Left kidney (tissue), 8 donors: ENCODE measurements at places on chromosomes 2 and 18.

- DNase-seq: no peak
Measured at GRCh38 chr2:219707496-219708285, 80.3 kb downstream of the SLC4A3 start.

DNA sequence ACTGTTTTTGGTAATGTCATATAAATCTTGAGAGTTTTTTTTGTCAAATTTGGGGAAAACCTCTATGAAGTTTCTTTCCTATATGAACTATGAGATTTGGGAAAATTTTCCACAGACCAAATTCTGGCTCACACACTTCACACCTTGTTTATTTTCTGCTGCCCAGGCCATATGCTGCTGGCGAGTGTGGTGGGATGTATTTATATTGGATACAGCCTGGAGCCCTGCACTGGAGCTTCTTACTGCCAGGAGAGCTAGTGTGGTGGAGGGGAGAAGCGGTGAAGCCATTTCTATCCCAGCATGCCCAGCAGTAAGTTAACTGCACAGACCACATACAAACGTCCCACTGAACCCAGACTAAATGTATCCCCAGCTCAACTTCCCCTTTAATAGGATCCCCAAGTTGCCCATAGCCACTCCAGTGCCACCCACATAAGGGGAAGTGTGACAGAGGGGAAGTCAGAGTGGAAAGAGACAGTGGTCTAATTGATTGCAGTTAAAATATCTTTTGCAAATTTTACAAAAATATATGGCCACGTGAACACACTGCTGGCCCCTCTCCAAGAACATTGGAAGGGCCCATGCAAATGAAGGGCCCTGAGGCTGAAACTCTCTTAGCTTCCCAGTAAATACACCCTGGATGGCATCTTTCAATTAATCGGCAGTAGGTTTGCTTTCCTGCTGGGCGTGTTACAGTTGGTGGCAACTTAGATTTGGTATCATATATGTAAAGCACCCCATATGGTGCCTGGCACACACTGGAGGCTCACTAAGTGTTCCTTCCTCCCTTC, 146.6 kb upstream of the ITGA6 start:
- DNase-seq: no peak

GRCh38 chr2:80292474-80292873, 12.1 kb downstream of the LRRTM1 start:
- no peak for DNase-seq

GRCh38 chr18:59874166-59874565, 25.6 kb upstream of the PMAIP1 start:
- DNase-seq: no peak

GRCh38 chr2:42843131-42843530, 50.7 kb upstream of the HAAO start:
- DNase-seq: no peak

GRCh38 chr2:227460833-227461232, 11.1 kb upstream of the AGFG1 start:
- no peak for DNase-seq

DNA sequence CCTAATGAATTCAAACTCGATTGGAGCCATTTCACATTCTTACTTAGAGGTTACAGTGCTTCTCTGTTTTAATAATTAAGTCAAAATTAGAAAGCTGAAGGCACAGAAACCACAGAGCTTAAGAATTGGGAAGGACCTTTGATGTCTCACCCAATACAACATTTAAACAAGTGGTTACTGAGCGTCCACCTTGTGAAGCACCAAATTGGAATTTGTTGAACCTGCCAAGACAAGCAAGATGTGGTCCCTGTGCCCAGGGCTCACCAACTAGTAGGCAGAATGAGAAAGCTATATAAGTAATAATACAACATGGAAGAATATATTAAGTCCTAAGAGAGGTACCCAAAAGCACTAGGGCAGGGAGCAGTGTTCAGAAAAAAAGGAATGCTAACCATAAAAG, 64.5 kb upstream of the NPAS2 start:
- no peak for DNase-seq

GRCh38 chr18:9001209-9001608, 101.3 kb upstream of the NDUFV2 start:
- no peak for DNase-seq

- no peak for DNase-seq
Measured at GRCh38 chr2:144894612-144895599, 375.0 kb upstream of the ZEB2 start.

GRCh38 chr2:32061973-32062861, 1.1 kb upstream of the SPAST start:
- peak; percentile 19 for DNase-seq

DNA sequence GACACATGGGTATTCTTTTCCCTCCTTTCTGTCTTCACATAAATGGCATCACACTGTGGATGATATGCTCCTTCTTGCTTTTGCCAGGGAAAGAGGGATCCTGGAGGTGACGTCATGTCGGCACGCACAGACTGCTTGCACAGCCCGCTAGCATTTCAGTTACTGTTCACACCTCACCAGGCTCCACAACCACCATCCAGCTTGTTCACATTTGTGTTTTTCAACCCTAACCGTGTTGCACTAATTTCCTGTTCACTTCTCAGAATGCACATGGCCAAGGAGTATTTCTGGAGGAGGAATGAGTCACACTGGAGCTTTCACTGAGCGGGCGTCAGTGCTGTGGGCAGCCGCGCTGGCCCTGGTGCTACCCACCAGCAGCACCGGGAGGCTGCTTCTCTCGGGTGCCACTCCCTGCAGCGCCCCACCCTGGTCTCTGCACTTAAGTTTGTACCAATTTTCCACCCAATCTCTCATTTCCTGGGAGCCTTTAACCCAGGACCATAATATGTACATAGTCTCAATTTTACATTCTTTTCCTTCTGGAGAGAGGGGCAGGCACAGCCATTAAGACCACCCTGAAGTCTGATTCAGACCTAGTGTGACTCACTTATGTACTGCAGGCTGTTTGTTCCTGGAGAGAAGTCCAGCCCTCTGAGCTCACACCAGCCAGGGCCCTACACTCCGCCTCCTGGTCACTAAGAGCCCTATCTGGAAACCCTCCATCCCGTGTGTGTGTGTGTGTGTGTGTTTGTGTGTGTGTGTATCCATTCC, 65.1 kb downstream of the MBP start:
- DNase-seq: no peak

- DNase-seq: no peak
Measured at GRCh38 chr18:56851774-56852173, 200.6 kb downstream of the WDR7 start.

DNA sequence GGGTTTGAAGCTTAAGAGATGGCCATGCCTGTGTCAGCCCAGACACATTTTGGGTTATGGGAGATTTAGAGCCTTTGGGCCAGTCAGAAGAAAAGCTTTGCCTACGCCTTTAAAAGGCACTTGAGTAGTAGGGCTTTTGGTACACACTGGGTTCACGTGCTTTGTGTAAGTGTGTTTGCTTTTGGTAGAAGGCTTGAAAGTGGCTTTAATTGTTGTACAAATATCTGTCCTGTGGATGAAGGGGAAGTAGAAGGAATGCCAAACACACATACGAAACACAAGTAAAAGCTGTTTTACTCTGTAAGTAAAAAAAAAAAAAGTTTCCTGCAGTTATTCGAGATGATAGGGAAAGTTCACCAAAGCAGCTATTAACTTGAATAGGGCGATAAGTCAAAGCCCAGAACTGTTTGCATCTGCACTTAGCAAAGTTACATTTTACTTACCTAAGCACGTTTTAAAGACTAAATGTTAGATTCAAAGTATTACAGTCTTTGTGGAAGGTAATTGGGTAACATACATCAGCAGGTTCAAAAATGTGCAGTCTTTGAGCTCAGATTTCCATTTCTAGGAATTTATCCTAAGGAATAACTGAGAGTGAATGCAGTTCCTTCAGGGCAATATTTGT, 75.4 kb downstream of the STK25 start:
- no peak for DNase-seq

- DNase-seq: no peak
Measured at GRCh38 chr18:73365018-73365417, 497.2 kb upstream of the NETO1 start.

DNA sequence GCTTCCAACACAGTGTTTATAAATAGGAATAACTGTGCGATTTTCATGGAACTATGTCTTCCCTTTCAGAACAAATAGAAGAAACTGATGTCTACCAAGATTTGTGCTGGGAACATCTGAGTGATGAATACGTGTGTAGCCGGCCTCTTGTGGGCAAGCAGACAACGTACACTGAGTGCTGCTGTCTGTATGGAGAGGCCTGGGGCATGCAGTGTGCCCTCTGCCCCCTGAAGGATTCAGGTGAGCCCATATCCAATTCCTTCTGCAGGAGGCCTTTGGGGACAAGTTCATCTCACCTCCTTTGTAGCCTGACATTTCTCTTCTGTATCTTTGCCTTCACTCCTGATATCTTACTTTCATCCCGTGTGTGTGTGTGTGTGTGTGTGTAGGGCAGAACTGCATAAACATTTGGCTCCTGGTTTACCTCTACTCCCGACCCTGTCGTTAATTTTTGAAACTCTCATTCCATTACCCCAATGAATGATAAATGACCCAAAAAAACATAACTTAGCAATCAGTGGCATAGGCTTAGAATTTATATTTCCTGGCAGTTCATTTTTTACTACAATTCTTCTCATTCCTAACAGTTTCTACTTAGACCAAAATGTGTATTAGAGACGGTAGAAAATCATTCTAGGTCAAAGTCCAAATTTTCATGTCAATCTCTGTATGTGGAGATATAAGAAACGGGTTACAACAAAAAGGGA, 111.0 kb upstream of the RASGRP3 start:
- DNase-seq: no peak

DNA sequence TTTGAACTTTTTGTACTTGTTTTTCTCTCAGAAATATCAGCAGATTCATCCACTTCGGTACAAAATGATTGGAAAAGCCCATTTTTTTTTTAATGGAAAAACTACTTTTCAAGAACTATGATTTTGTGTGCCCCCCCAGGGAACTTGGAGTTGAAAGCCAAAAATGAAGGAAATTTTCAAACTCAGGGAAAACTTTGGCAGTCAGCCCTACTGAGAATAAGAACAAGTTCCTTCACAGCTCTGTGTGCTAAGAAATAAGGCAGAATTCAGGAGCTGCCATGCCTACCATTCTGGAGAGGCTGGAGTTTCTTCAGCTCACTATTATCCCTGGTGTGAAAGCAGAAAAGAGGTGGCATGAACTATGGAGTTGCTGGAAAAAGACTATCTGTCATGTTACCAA, 226.0 kb upstream of the SLC35G4 start:
- DNase-seq: no peak

GRCh38 chr2:132417430-132418035, 928 bp downstream of the GPR39 start:
- no peak for DNase-seq

DNA sequence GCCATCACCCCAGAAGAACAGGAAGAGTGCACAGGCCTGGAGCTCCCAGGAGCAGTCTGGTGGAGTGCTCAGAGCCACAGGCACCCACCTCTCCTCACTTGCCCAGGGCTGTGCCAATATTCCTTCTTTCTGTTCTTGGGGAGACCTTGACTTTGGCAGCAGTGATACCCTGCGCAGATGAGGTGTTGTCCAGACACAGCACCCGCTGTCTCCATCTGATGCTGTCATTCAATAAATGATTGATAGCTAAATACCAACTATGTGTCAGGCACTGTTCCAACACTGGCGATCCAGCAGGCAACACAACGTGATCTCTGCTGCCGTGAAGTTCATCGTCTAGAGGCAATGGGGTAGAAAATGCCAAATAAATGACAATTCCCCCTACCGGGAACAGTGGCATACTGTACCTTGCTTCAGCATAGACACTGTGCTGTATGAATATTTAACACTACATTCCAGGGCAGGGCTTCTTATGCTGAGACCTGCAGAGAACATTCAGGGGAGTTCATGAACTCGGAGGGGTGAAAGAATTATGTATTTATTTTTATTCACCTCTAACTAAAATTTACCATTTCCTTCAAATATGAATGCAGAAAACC, 320.5 kb upstream of the NCKAP5 start:
- no peak for DNase-seq

DNA sequence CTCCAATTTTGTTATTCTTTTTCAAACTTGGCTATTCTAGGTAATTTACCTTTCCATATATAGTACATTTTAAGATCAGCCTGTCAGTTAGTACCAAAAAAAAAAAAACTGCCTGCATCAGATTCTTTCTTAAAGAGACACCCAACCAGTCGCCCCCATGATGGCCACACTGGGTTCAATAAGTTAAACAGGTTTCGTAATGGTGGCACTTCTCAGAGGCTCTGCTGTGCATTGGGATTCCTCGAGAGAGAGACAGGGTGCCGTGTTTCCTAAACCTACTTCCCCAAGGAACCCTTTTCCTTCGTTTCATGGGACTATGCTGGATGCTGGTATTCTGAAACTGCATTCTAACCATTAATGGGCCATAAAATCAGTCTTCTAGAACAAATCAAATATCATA, 37.4 kb downstream of the MYO7B start:
- no peak for DNase-seq

DNA sequence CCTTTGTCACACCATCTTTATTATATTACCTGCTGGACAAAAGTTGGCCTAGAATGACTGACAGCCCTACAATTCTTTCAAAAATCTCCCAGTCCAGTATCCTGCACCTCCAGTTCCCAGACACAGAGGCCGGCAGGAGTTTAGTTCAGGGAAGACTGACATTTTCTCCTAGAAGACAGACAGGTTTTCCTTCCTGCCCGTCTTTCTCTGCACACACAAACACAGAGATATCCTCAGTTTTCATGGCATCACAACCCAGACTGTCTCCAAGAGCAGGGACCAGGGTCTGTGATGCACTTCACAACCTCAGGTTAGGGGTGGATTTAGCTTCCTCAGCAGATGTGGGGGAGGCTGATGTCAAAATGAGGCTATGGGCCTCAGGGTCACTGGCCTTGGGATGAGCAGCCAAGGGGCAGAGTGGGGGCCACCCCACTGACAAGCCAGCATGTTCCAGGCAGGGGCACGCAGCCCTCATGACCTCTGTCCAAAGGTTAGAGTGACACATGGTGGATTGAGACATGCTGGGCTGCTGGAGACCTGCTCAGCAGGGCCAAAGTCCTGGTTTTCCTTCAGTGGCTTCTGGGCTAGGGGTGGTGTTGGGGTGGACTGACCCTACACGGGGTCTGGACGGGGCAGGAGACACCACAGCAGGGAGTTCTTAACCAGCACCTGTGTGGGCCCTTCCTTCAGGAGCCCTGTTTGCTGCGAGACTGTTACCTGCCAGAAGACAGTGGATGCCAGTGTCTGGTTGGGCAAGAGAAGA, 70.5 kb downstream of the SFXN5 start:
- DNase-seq: no peak

DNA sequence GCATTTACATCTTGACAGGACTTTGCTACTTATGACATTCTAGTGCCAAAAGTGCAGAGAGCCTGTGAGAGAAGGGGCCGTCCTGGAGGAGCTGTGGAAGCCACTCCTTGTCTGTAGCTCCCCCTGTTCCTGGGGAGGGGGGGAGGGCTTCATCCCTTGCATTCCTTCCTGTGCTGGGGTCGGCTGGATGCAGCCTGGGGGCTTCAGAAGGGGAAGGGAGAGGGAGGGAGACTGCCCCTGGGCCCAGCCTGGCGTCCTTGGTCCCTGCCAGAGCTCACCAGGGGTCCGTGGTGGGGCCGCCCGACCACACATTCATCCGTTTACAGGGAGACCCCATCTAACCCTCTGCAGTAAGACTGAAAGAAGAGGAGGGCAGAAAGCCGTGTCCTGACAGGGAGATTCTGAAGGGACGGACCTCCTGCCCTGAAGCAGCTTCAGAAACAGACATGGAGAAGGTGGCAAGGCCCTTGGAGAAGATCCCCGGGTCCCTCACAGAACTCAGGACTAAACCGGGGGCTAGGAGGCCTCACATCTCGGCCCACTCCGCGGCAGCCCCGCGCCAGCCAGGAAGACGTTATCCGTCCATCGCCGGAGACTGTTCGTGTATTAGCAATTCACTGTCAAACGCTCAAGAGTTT, 258.3 kb upstream of the SALL3 start:
- no peak for DNase-seq

- peak; percentile 43 for DNase-seq
Measured at GRCh38 chr2:139529080-139529479, 748.9 kb upstream of the NXPH2 start.

GRCh38 chr18:79411614-79412526, 16.1 kb downstream of the NFATC1 start:
- DNase-seq: no peak
